ENCODE measurements at places on chromosomes 13 and 19.

DNA sequence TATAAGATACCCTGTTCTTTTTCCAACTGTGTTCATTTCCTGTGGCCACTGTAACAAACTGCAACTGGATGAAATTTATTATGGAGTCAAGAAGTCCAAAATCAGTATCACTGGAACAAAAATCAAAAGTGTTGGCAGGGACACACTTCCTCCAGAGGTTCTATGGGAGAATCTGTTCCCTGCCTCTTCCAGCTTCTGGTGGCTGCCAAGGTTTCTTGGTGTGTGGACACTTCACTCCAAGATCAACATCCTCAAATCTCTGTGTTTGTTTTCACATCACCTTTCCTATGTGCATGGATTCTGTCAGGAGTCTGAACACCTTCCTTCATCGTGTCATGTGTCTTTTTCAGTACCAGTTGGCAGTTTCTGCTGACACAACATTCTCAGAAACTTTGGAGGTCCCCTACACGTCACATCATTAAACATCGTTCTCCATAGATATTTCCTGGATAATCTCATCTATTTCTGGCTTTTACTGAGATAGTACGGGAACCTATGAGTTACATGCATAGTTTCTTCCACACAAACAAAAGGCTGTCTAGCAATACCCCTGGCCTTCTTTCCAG is 15.2 kb upstream of the EFNB2 start:
- no peak for DNase-seq

GRCh38 chr19:4369109-4369887 is 25.9 kb downstream of the MPND start:
- DNase-seq: peak; percentile 48

- DNase-seq: no peak
Observed at GRCh38 chr19:10826846-10827245, 9.2 kb downstream of the TMED1 start.

- no peak for DNase-seq
Observed at GRCh38 chr19:35355791-35356460, 2.3 kb upstream of the FFAR3 start.

GRCh38 chr19:1655131-1655981 is 2.9 kb upstream of the TCF3 start:
- DNase-seq: no peak

DNA sequence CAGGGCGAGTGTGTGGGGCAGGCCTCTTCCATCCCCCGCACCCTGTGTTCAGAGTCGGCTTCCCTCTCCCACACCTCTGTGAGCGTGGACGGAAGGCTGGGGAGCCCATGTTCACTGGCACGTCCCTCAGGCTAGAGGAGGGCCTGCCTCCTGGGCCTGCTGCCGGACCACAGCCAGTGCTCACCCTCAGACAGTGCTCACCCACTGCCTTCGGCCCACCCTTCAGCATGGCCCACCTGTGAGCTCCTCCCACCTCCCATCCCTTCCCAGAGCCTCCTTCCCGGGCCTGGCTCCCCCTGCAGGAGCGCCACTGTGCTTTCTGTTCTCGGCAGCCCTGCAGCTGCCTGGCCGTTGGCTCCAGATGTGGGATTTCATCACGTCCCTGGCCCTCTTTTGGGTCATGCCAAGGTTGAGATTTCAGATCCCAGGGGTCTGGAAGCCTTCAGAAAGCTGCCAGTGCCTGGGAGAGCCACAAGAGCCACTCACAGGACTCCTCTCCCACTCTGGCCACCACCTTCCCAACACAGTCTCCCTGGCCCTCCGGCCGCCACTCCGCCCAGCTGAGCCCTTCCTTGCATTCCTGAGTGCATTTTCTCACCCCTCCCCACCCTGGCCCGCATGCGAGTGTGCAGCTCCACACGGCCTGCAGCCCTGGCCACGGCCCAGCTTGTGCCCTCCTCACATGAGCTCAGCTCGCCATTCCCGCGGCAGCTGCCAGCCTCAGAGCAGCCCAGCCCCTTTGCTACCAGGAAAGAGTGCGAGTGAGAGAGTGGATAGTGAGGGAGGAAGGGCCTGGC is 25.3 kb downstream of the CAPN12 start:
- DNase-seq: no peak
